Left renal cortex interstitium (tissue), 4 donors: ENCODE measurements at places on chromosomes 6 and 20. TPM values are rescaled to one million over a fixed set of nuclear protein-coding genes. Genes with fewer than 3 reads are reported as not detected.

PRRT1 gene
- polyA plus RNA-seq = 3.7 TPM

FERMT1 gene
- polyA plus RNA-seq = 2.6 TPM

OXT gene
- 0.94 TPM for polyA plus RNA-seq

PERP gene
- polyA plus RNA-seq = 21.4 TPM

PI3 gene
- 0.27 TPM for polyA plus RNA-seq

NMBR gene
- polyA plus RNA-seq = 0.30 TPM

DNA sequence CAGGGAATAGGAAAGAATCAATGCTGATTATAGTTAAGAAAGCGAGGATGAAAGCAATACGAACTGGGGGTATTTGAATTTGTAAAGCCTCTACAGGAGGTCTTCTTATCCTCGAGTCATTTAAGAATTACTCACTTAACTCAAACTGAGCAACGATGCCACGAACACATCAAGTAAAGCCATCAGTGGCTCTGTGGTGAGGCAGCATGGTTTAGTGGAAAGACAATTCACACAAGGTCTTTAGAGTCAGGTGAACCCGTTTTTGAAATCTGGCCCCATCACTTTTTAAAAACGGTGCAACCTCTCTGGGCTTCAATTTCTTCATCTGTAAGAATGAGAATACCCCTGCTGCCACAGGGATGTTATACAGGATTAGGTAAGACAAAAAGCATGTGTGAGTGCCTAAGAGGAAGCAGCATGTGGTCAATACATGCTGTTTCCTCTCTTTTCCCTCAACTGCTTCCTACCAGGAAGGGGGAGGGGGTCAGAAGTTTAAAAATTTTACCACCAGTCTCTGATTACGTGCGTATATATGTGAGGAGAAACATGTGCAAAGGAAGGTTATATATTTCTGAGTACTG lies 162.0 kb downstream of the BTBD9 start:
- DNase-seq = no peak

- no peak for DNase-seq
Observed at GRCh38 chr6:116280161-116280932, 617 bp upstream of the TSPYL1 start.

DNA sequence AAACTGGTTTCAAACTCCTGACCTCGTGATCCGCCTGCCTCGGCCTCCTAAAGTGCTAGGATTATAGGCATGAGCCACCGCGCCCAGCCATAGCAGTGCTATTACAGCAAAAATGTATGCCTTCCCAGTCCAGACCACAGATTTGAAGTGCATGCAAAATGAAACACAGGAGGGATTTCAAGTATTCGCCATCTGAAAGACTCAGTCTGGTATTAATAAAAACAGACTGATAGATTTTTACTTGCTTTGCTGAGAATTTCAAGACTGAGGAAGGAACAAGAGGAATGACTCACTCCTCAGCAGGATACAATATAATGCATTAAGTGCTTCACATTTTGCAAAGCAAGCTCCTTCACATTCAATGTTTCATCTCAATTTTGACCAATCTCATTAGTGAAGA lies 134.9 kb downstream of the TMEM200A start:
- DNase-seq = no peak

DNA sequence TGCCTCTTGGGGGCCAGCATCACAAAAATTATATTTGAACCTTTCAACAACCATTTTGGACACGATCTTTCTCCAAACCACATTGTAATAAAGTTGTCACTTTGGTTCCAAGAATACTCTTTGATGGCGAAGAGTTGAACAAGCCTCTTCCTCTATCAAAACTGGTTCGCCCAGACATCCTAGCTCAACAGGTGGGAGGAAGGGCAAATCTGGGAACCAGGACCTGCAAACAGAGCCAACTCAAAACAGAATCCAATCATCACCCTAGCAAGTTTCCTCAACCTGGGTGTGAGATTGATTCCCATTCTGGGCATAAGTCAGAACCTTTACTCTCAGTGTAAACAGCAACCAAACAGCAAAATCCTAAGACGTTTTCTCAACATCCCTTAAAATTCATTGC lies 141.2 kb upstream of the RREB1 start:
- no peak for DNase-seq

- no peak for DNase-seq
Observed at GRCh38 chr20:361561-361960, 14.7 kb downstream of the NRSN2 start.

- no peak for DNase-seq
Observed at GRCh38 chr6:109059571-109060021, 35.0 kb downstream of the SESN1 start.

DNA sequence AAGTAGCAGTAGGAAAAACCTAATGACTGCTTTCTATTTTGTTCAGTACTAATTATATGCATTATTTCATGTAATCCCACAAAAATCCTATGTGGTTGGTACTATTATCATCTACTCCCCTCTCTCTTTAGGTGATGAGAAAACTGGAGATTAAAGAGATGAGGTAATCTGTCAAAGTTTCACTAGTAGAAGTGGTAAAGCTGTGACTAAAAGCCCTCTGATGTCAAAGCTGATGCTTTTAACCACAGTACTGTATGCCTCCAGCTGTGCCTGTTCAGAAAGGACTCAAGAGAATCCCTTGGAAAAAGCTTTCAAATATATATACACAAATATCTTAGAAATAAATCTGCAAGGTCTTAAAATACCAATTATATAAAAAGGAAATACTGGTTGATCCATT lies 38.0 kb downstream of the PHIP start:
- DNase-seq = no peak

DNA sequence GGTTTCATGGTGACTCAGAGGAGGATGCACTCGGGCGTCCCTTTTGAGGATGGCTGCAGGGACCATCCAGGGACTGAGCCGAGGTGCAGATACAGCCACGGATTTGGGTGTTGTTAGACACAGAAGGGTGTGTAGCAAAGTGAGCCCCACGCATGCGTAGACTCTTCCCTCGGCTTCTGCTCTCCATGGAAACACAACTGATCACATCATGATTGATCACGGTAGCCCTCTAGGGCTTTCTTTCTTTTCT lies 606 bp upstream of the ULBP1 start:
- no peak for DNase-seq

GRCh38 chr20:62914970-62915457 lies 11.3 kb downstream of the DIDO1 start:
- DNase-seq = no peak

DNA sequence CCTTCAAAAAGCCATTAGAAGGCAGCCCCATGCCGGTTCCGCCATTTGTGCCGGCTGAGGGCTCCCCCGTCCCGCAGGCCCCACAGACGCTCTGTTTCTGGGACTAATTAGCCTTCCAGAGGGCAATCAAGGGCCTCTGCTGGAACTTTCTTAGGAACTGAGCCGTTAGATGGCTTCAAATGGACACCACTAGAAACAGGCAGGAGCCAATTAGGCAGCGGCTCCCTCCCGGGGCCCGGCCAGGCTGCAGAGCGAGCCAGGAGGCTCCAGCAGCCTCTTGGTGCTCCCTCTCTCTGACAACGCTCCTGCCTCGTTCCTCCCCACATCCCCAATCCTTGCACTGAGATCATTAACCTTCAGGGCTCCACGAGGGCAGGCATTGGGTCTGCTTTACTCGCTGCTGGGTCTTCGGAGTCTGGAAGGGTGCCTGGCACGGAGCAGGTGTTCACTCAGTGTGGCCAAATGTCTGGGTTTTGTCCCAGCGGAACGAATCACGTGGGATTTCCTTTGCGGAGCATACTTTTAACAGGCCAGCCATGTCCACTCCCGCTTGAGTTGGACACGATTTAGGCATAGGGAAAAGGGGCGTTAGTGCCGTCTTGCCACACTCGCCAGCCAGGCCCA lies 98.3 kb downstream of the TMEM242 start:
- DNase-seq = no peak

DNA sequence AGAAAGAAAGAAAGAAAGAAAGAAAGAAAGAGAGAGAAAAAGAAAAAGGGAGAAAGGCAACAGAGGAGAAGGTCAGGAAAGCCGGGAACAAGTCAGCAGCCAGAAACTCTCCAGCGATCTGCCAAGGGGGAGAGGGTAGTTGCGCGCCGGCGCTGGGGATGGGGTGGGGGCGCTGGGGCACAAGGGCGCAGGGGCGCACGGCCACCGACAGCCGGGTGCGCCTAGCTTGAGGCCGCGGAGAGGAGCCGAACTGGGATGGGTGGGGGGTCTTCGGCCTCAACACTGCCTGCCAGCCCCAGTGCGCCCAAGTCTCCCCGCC lies 533 bp upstream of the RSPO3 start:
- no peak for DNase-seq

- DNase-seq = no peak
Observed at GRCh38 chr20:21498635-21499034, 15.2 kb downstream of the NKX2-2 start.

- no peak for DNase-seq
Observed at GRCh38 chr6:168272415-168273325, 46.9 kb downstream of the DACT2 start.

DNA sequence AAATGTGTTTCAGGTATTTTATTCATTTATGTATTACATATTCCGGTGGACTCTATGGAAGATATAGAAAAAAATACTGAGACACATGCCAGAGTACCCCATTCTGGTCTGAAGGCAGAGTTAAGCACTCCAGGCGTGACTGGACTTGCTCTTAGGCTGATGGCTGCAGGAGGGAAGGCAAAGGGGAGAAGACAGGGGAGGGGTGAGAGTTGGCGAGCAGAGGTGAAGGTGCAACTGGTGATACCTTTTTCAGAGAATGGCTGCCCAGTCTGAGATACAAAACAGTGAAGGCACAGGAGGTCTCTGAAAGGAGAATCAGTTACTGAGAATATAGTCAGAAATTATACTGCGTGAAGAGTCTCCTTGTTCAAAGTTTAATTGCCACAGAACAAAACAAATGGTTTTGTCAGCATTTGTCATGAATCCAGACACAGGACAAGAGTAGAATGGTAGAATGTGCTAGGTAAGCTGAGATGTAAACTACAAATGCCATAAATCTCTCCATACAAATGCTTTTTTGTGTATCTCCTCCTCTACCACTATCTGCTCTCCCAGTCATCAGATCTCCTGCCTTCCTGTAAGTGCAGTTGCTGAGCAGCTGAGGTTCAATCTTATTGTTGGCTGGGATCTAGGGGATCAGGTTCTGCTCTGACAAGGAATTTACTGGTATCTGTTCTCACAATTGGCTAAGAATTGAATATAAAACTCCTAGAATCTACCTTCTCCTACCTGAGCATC lies 104.2 kb upstream of the DST start:
- DNase-seq = no peak

DNA sequence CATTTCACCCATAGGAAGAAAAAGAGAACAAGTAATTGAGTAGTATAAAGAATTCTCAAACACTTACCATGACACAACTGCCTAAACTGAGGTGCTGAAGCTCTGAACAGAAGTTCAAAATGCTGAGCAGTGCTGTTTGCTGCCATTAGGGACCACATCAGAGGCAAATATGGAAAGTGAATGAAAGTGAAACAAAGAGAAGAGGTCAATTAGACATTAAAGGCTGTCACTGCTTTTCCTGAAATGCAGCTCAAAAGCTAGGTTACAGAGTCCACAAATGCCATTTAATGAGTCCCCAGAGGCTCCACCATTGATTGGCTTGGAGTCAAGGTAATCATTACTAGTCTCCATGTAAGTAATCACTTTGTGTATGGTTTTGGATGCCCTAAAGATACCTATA lies 46.1 kb downstream of the POU3F2 start:
- no peak for DNase-seq

GRCh38 chr20:23096097-23096496 lies 10.0 kb upstream of the CD93 start:
- no peak for DNase-seq

DNA sequence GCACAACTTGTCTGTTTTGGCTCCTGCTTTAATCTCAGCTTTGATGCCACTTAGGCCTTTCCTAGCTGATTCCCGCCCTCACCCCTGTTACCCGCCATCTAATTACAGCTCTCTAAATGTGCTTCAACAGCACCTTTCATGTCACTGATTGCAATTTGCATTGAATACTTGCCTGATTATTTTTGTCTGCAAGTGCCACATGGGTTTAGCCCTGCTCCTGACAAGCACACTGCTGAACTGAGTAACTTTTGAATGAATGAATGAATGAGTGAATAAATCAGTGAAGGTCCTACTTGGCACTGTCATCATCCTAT lies 591 bp upstream of the DCBLD1 start:
- DNase-seq = no peak

DNA sequence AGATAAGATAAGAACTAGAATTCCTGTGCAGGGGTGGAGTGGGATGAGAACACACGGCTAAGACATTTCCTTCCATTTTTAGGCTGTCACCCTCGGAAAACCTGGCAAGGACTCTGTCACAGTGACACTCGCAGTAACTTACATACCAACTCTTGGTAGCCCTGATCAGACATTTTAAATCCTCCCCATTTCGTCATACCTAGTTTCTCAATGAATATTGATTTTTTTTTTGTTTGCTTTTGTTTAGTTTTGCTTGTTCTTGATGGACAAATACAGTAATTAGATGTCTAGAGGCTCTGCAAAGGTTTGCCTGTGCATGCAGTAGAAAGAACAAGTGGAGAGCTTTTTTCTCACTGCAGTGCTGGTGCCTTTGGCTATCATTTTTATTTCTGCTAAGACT lies 213.0 kb upstream of the FAM83B start:
- DNase-seq = no peak

DNA sequence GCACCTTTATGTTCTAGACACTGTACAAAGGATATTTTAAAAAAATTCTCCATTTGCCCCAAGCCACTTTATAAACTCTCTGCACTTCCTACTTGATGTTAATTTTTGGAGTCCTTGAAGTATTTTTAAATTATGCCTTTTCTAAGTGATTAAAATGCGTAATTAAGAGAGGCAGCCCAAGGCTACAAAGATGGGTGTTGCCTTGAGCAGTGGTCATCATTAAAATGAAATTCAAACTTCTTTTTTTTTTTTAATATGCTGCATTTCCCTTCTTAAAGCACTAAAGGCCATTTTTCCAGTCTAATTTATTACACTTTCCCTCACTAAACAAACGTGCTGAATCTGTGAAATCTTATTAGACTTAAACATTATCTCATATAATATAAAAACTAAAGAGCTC lies 102.4 kb downstream of the IMPG1 start:
- no peak for DNase-seq

DNA sequence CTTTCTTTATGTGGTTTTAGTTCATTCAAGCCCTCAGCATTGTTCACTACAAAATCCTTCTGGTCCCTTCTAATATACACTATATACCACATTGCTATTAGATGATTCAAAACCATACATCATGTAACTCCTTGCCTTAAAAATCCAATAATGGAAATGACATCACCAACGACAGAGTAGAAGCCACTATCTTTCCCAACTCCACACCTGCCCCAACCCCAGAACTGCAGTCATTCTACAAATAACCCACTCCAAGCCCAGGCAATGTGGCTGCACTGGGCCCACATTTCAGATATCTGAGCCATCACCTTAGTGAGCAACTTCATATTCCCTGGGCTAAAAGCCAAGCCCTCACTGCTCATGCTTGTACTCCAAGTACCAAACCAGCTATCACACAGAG lies 22.6 kb upstream of the RUNX2 start:
- DNase-seq = no peak

GRCh38 chr6:25769983-25770382 lies 15.4 kb downstream of the SLC17A4 start:
- DNase-seq = no peak

DNA sequence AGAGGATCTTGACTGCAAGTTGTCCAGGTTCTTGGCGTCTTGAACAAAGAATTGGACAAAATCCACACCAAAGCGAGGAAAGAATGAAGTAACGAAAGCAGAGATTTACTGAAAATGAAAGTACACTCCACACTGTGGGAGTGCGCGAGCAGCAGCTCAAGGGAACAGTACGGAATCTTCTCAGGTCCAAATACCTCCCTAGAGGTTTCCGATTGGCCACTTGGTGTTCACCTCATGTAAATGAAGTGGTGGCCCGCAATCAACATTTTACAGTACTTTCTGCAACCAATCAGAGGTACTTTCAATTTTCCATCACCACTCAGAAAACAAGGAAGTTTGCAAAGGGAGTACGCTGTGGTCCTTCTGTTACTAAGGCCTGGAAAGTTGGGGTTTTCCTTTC lies 122.4 kb downstream of the PTPRK start:
- DNase-seq = no peak
